ENCODE measurements at places on chromosomes 13 and 19.

DNA sequence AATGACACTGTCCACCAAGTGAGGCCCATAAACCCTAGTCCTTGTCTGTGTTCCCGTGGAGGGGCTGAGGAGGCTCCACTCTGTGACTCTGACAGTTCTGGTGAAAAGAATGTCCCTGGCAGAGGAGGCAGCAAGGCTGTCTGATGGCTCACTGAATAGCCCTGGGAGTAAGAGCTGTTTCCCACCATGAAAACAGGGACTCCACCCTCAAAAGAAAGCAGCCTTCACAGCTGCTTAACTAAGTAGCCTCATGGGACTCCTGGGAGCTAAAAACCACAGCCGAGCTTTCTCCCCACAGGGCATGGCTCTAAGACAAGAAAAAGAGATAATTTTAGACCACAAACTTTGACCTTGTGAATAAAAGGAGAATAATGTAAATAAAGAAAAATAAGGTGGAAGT lies 135.1 kb upstream of the FRY start:
- DNase-seq, result no peak

DNA sequence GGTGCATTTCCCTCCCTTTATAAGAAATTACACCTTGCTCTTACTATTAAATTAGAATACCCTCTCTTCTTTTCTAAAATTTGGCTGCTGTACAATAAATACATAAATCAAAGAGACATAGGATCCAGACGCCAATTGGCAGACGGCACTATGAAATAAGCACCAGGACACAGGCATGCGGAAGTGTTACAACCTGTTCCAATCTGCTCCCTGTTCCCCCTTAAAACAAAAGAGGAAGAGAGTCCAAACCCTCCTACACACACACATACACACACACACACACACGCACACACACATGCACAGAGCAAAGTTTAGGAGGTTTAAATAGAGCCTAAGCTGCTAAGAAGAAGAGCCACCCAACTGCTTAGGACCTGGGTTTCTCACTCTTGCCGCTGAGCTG lies 75.6 kb upstream of the ZNF507 start:
- DNase-seq, result no peak

DNA sequence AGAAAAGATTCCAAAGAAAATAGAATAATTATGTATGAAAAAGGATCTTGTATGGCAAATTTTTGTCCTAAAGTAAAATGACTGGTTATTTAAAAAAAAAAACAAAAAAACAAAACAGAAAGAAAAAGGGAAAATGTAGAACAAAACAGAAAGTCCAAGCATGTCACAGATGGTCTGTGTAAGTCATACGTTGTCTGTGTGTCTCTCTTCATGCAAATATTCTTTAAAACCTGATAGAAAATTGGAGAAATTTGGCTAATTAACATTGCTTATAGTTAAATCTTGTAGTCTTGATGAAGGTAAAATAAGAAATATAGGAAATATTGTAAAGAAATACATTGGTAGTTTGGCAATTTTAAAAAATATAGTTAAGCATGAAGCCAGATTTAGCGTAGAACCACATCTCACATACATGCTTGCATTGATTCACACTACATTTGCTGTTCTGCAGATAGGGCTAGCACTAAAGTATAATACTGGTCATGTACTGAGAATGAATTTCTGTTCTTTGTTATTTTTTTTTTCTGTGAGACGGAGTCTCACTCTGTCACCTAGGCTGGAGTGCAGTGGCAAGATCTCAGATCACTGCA lies 58.4 kb downstream of the SPRYD7 start:
- no peak for DNase-seq

GRCh38 chr19:11041966-11042627 lies 47.2 kb upstream of the LDLR start:
- no peak for DNase-seq

DNA sequence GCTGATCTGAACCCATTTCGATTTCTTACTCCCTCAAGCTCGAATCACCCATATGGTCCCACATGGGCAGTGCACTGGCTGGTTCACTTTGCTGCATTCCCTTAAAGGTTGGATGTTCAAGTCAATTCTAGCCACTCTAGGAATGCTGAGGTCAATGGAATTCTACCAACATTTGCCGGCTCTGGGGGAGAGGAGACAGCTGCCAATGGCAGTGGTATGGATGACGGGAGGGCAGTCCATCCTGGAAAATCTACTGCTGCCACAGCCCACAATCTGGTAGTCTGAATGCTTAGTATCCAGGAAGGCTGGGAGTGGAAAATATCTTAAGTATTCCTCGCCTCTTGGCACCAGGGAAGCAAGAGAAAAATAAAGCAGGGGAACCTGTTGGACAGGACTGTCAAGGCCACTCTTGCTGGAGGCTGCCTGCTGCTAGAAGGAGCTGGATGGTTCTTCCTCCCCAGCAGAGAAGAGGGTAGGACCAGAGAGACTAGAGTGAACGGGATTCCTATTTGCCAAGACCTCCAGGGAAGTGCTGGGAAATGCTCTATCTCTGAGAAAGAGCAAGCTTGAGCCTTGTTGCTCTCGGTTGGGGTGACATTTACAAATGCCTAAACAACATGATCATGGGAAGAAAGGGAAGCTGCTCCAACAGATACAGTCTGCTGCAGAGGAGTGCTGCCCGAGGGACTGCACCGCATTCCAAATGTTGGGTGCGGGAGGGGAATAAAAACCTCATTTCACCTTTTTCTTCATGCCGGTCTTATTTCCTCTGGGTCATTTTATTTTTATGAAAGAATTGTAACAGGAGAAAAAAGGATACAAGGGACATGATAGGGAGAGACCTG lies 20.7 kb upstream of the HMGB1 start:
- DNase-seq, result peak; percentile 40

GRCh38 chr13:80072231-80072630 lies 268.7 kb downstream of the SPRY2 start:
- no peak for DNase-seq

- peak; percentile 54 for DNase-seq
Measured at GRCh38 chr19:44776402-44777096, 1.1 kb upstream of the CBLC start.

- DNase-seq, result no peak
Measured at GRCh38 chr13:39602277-39602613, 748 bp downstream of the LHFPL6 start.

DNA sequence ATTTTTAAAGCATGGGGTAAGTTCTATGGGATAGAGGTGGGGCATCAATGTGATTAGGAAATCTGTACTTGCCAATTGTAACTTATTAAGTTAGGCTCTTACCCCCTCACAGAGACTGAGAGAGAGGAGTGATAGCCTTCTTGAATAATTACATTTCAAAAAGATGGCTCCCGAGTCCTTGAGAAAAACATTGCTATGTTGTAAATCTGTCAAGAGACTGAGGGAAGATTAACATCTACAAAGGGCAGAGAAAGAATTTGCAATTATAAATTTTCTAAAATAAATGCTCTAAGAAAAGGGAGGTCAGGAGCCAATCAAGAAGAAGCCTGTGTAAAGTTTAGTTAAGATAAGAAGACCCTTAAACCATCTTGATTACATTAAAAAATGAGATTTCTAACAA lies 1570.8 kb downstream of the OLFM4 start:
- DNase-seq, result no peak

GRCh38 chr13:43030548-43030947 lies 7.2 kb downstream of the DNAJC15 start:
- no peak for DNase-seq

DNA sequence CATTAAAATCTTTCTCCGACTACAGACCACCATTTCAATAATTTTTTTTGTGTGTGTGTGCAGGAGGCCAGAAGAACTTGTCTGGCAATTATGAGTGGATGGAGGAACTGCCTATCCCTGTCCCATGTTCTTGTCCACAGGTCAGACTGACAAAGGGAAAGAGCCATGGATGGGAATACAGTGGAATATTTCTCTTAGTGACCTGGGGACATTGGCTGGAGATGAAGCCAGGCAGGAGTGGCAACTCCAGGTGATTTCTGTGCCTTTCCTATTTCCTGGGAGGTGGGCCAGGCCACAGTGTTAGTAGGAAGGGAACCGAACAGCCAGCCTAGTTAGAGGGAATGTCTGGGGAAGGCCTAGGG lies 3.7 kb downstream of the PSG9 start:
- no peak for DNase-seq

DNA sequence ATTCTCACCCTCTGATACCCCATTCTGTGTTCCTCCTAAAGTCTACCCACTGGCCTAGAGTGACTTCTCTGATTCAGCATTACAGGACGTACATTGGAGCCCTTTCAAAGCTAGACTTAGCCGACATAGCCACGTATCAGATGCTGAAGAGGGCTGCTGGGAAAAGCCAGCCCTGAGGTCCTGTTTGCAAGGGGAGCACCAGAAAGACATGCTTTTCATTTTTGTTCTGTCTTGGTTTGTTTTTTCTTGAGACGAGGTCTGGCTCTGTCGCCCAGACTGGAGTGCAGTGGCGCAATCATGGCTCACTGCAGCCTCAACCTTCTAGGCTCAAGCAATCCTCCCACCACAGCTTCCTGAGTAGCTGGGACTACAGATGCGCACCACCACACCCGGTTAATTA lies 6.3 kb upstream of the ZSWIM4 start:
- DNase-seq, result no peak

DNA sequence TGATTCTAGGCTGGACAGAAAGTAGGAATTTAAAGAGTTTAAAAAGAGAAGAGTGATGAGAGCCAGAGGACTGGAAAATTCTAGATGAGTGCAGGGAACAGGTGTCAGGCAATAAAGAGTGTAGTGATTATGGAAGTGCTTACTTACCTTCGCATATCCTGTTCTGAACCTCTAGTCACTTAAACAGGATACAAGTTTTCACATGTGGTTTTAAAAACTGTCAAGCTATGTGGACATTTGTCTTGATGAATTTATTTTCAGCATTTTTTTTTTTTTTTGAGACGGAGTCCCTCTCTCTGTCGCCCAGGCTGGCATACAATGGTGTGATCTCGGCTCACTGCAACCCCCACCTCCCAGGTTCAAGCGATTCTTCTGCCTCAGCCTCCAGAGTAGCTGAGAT lies 34.3 kb upstream of the IL17D start:
- DNase-seq, result no peak

DNA sequence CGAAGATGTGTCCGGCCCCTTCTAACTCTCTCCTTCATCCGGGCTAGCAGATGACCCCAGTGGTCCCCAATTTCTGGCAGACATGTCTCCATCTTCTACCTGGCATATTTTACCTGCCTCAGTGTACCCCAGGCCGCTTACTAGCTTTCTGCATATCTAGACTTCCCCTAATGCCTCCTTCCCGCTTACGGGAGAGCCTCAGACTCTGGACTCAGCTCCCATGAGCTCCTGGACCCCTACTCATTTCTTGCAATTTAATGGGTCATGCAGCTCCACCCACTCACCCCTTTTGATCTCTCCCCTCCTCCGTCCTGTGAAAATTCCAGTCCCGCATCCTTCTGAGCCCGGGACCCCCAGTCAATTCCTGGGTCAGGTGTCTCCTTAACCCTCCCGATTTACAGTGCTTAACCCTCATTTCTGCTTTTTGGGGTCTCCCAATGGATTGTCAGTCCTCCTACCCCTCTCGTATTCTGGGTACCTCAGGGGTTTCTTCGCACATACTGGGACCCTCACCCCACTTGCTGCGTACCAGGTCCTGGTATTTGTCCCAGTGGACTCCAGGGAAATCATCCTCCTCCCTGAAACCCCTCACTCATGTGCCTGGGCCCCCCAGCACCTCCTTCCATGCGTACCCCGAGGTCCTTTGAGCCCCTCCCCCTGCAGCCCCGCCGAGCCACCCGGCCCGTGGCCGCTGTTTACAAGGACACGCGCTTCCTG lies 500 bp upstream of the JUNB start:
- no peak for DNase-seq

DNA sequence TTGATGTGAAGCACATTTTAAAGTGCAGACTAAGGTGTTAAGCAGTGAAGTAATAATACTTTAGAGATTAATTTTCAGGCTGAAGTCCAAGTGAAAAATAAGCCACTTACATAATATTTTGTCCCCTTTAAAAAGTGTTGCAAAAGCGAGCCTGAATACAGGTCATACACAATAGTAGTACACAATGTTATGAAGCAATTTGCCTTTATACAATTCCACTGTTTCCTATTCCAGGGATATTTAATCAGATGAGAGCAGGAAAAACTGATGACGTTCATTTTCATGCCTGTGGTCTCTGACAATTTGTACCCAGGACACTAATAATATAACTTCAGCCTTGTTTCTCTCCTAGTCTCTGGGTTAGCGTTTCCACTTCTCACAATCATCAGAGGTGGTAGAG lies 916.7 kb downstream of the PCDH9 start:
- DNase-seq, result no peak

- DNase-seq, result no peak
Measured at GRCh38 chr13:87331178-87331577, 340.0 kb upstream of the SLITRK5 start.

DNA sequence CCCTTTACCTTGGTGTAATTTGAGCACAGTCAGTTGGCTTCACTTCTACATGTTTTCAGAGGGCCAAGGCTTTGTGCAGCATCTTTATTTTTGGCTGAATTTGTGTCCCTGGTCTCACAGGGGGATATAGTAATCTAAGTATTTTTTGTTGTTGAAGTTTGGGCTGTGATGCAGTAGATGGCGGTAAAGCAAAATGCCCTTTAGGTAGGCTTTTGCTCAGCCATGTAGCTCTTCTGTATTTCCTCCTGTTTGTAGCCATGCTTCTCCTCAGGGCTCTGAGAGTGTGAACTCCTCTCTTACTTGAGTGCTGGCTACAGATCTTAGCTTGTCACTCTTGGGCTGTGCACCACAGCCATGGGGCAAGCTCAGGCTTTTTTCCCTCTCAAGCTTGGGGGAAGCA lies 328.6 kb downstream of the SLITRK5 start:
- no peak for DNase-seq

DNA sequence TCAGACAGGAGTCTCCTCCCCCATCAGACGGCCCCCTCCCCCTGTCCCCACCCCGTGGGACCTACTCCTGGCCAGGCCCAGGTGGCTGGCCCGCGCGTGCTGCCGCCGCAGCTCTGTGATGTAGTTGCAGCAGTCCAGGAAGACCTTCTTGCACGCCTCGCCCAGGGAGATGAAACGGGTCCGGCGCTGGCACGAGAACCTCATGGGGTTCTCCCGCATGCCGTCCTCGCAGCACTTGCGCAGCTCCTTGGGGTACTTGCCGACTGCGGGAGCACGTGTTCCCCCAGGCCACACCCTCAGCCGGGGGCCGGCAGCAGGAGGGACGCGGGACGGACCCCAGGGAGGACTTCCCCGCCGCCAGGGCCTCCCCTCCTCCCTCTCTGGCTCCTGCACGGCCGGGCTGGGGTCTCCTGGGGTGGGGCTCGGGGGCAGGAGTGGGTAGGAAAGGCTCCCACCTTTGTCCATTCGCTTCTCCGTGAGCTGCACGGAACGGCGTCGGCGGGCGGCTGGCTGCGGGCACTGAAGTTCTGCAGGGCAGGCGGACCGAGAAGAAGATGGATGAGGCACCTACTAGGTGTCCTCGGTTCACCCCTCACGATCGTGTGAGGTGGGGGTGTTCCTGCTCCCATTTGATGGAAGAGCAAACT lies 13.3 kb downstream of the C3 start:
- DNase-seq, result no peak

GRCh38 chr13:102033386-102033785 lies 368.5 kb downstream of the FGF14 start:
- DNase-seq, result no peak

DNA sequence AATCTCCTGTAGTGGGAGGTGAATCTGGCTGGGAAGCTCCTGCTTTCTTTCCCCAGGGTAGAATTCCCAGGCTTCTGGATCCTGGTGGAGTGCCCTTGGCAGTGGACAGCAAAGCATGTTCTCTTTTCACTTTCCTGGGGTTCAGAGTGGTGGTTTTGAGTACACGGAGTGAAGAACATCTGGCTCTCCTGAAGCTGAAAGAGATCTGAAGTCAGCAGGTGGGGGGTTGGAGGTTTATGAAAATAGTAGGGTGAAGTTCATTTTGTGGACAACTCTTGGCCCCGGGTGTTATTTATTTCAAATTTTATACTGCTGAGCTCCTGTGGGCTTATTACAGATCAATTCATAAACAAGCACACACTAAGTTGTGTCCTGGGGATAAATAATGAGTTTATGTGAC lies 497.3 kb downstream of the KLF5 start:
- DNase-seq, result no peak
